Hematopoietic multipotent progenitor cell treated with erythropoietin and hydrocortisone succinate and interleukin-3 and kit ligand, for 6 days (in vitro differentiated cells): ENCODE measurements at places on chromosomes 6 and 20.

DNA sequence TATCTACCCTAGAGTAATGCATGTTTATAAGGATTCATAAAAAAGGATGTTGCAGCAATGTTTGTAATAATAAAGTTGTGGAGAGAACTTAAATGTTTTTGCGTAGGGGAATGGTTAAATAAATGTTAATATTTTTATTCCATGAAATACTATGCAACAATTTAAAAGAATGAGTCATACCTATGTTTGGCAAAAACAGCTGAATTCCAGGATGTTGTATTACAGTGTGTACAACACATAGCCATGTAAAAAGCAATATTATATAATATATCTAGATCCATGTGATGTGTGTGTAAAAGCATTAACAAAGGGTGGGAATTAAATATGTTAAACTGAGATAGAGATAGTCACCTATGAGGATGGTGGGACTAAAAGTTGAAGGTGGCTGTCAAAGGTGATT, 21.1 kb upstream of the PKIB start:
- DNase-seq, result no peak

GRCh38 chr6:21085211-21085610, 508.3 kb upstream of the SOX4 start:
- DNase-seq, result no peak

DNA sequence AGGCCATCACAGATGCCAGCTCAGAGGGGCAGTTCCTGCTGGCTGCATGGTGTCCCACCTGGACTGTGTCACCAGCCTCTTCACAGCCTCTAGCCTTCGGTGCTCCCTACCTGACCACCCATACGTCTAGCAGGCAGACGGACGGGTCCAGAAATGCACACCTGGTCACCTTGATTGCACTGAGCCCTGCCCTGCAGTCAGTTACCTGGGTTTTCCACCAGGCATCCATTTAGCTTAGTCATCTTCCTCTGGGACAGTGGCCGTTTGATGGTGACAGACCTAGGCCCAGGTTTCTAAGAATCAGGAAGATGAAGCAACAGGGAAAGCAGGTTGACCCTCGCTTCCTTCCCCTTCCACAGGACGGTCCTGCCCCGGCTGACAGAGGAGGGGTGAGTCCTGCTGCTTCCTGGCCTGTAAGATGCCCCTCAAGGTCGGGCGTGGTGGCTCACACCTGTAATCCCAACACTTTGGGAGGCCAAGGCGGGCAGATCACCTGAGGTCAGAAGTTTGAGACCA, 9.8 kb upstream of the BPI start:
- DNase-seq, result no peak

DNA sequence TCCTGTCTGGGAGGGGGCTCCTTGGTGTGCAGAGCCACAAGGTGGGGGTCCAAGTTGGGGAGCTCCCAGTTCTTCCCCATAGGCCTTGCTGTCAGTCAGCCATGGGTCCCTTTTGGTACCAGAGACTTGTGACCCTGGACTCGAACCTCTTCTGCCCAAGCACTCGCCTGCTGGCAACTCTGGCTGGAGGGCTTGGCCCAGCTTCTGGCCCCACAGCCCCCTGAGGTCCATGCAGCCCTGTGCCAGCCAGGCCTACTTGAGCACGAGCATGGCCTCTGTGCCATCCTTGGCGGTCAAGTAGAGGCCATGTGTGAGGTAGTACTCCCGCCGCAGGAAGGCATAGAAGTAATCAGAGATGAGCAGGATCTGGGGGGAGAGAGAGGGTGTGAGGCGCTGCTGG, 2.1 kb downstream of the MAP1LC3A start:
- no peak for DNase-seq

DNA sequence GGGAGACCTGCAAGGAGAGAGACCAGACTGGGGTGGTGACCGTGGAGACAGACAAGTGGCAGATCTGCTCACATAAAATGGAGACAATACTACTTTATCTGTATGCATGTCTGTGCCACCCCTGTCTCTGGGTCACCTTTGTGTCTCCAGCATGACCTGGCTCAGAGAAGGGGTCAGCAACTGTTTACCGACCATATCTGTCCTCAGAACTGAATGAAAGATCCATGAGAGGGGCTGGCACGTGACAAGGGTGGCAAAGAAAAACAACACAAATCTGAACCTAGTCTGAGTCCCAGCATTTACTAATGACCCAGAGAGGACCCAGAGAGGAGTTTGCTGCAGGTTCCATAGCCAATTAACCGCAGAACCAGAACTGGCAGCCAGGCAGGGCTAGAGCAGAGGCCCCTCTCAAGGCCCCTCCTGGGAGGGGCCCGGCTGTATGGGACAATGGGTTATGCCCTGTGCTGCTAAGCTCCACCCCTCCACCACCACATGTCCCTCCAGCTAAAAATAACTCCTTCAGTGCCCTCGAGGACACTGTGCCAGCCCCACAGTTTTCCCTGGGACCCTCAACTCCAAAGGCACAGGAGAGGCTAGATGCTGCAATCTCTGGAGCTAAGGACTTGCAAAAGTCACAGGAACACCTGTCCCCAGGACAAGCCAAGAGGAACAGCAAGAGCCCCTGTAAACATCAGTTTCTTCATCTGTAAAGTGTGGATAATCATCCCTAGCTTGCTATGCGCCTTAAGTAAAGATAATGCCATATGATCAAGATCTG, 2.2 kb downstream of the AHCY start:
- DNase-seq, result peak; percentile 48

GRCh38 chr6:30216096-30216495, 2.9 kb upstream of the TRIM26 start:
- no peak for DNase-seq

DNA sequence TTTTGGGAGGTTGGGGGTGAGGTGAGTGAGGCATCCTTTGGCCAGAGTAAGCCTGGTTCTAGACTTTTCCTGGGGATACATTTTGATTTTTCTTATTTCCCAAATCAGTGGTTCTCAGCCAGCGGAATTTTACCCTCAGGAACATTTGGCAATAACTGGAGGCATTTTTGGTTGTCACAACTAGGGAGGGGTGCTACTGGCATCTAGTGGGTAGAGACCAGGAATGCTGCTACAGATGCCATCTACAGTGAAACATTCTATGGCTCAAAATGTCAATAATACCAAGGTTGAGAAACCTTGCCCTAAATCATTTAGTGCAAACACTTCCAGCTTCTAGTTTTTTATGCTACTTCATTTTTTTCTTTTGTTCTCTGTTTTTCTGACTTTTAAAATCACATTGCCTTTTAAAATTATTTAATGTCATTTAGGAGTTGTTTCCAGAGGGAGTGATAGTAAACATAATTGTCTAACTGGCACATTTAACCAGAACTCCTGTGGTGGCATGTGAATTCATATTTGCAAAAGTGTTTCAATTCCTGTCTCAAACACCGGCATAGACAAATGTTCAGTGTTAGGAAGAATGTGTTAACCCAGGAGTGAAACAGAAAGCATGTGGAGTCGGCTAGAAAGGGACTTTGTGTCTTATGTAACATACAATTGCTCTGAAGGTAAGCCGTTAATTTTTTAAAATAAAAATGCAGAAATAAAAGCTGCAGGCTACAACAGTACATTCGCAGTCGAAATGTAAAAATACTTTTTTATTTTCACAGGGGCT, 59.0 kb downstream of the QRSL1 start:
- no peak for DNase-seq

- DNase-seq, result no peak
Measured at GRCh38 chr6:13924949-13925881, at the start of gene RNF182. Gene RNF182 (plus strand): TSS chr6:13924952. CDS start chr6:13977120, 52,168 bp downstream.

- no peak for DNase-seq
Measured at GRCh38 chr6:15132854-15133670, 112.8 kb upstream of the JARID2 start.

- DNase-seq, result no peak
Measured at GRCh38 chr20:50783390-50783789, 11.5 kb upstream of the BCAS4 start.

DNA sequence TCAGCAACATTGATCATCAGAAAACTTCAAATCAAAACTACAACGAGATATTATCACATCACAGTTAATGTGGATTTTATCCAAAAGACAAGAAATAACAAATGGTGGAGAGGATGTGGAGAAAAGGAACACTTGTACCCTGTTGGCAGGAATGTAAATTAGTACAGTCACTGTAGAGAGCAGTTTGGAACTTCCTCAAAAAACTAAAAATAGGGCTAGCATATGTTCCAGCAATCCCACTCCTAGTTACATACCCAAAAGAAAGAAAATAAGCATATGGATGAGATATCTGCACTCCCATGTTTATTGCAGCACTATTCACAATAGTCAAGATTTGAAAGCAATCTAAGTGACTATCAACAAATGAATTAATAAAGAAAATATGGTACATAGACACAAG, 887.7 kb upstream of the MAN1A1 start:
- no peak for DNase-seq

DNA sequence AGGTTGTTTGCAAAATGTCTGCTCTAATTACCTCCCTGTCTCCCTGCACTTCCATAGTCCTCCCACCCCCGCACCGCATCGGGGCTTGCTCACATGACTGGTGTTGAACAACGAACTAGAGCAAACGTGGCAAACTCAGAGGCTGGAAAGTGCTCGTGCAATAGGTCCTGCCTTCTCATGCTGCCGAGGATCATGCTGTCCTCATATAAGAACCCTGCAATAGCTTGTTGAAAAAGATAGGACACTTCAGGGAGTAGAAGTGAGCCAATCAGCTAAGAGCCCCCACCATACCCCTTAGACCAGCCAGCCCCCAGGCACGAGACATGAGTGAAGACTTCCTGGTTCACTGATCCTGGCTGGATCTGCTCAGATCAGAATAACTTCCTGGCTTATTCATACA, 219.2 kb downstream of the C6orf118 start:
- no peak for DNase-seq

GRCh38 chr20:49028684-49029083, 17.4 kb upstream of the CSE1L start:
- peak; percentile 68 for DNase-seq

- no peak for DNase-seq
Measured at GRCh38 chr20:40687384-40688128, 1.5 kb downstream of the MAFB start.

- peak; percentile 89 for DNase-seq
Measured at GRCh38 chr6:143555071-143555492, 43.6 kb upstream of the FUCA2 start.

DNA sequence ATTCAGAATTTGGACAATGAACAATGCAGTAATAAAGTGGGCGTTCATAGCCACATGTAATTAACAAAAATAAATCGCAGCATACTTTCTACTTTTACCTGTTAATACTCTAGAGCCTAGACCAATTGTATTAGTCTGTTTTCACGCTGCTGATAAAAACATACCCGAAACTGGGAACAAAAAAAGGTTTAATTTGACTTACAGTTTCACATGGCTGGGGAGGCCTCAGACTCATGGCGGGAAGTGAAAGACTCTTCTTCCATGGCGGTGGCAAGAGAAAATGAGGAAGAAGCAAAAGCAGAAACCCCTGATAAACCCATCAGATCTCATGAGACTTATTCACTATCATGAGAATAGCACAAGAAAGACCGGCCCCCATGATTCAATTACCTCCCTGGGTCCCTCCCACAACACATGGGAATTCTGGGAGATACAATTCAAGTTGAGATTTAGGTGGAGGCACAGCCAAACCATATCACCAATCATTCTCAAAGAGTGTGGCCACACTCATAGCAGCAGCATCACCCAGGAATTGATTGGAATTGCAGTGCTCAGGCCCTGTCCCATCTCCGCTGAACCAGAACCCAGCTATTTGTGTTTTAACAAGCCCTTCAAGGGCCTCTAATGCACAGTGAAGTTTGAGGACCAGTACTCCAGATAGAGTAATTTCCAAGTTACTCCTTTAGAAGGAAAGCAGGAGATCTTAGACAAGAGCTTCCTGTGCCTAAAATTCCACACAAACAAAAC, 650.0 kb downstream of the KIF16B start:
- no peak for DNase-seq

- DNase-seq, result peak; percentile 60
Measured at GRCh38 chr6:110432285-110432900, 17.0 kb upstream of the DDO start.

DNA sequence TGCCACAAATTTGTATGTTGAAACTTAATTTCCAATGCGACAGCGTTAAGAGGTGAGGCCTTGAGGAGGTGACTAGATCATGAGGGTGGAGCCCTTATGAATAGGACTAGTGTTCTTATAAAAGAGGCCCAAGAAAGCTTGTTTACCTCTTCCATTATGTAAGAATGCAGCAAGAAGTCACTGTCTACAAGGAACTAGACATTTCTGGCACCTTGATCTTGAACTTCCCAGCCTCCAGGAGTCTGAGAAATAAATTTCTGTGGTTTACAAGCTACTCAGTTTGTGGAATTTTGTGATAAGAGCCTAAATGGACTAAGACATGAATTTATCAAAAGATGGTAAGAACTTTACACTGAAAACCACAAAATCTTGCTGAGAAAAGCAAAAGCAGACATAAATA, 173.6 kb upstream of the SGK1 start:
- DNase-seq, result no peak

DNA sequence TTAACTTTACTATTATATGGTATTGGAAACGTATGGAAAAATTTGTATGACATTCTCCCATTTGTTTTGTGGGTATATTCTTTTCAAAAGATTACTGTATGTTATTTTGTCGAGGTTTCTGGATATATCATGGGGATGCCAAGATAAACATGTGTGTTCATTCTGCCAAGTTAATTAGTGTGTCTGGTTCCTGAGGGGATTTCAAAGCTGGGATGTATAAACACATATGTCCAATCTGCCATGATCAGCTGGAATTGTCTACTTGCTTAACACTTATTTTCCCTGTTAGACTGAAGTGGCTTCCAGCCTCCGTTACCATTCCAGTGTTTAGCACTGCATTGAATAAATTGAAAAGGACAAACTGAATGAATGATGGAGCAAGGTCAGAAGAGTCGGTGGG, 86.2 kb downstream of the DNAH8 start:
- DNase-seq, result no peak

DNA sequence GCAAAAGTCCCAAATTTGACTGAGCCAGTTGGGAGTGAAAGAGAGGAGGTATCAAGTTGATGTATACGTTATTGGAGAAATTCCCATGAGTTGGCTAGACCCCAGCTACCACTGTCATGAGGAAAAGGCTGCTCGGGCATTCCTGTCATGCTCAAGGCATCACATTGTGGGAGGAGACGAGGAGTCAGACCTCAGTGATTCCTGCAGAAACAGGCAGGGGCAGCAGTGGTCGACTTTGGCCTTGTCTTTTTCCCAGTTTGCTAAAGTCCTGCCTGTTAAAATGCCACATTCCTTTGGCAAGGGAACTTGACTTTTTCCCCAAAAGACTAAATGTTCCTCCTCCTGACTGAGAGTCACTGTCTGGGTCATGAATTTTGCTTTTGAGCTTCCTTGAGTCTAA, 295.5 kb upstream of the HS3ST5 start:
- no peak for DNase-seq

DNA sequence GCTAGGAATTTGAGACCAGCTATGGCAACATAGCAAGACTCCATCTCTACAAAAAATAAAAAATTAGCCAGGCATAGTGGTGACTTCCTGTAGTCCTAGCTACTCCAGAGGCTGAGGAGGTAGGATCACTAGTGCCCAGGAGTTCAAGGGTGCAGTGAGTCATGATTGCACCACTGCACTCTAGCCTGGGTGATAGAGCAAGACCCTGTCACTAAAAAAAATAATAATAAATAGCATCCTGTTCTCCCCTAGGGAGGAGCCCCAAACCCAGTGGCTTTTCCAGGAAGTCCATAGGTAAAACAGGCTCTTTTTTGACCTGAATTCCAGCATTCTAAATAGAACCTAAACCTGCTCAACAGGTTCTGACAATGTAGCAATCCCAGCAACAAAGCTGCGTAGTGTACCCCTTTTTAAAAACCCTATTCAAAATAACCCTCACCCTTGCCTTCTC, 192.0 kb downstream of the ALDH8A1 start:
- DNase-seq, result no peak
